ENCODE measurements at places on chromosomes 6 and 20. TPM values are rescaled to one million over a fixed set of nuclear protein-coding genes. Genes with fewer than 3 reads are reported as not detected.

CFB gene
- total RNA-seq: 56.7 TPM

FRS3 gene
- 5.4 TPM for total RNA-seq

DNA sequence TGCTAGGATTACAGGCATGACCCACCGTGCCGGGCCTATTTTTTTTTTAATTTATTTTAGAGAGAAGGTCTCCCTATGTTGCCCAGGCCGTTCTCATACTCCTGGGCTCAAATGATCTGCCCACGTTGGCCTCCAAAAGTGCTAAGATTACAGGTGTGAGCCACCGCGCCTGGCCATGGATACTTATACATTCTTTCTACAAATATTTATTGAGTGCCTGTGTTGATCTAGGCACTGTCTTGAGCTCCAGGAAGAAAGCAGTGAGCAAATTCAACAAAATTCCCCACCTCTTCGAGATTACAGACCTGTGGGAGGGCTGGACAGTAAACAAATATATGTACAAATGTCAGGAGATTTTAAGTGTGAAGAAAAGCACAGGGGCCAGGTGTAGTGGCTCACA lies 37.9 kb downstream of the MGME1 start:
- DNase-seq: no peak

DNA sequence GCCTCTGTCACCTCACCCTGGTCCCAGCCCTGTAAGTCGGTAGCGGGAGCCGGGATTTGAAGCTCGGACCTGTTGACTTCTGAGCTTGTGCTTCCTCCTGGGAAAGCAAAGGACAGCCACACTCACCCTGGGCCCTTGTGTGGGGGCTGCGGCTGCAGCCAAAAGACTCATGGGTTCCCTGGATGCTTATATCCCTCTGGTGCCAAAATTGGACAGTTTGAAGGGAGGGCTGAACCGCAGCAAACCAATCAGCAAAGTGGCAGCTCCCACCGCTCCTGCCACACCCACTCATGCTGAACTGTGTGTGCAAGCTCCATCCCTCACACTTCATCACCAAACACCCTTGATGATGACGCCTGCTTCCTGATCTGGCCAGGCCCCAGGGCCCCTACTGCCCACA lies 3.9 kb upstream of the CCN5 start:
- DNase-seq: no peak

GRCh38 chr6:124560873-124561567 lies 401.2 kb upstream of the RNF217 start:
- no peak for DNase-seq

DNA sequence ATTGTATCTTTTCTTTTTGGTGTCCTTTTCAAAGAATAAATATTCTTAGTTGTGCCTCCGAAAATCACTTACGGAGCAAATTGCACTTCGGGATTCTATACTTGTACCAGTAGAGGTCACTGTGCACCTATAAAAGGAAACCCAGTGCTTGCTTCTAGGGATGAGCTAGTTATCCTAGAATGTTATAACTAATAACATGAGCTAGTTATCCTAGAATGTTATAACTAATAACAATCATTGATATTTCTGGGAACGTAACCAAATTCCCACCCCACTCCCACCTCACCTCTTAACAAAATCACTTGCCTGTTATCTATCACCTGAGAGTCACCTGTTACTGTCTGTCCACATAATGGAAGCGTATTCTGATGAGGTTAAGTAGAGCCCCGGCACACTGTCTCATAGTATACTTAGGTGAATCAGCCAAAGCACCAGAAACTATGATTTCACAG lies 126.9 kb upstream of the TIAM2 start:
- DNase-seq: no peak

SIRPA gene
- 41.4 TPM for total RNA-seq

GRCh38 chr6:113495521-113495920 lies 361.6 kb upstream of the MARCKS start:
- DNase-seq: no peak

ZBTB22 gene
- 21.3 TPM for total RNA-seq

- no peak for DNase-seq
Observed at GRCh38 chr6:147624946-147625515, 116.5 kb downstream of the SAMD5 start.

PAK1IP1 gene
- total RNA-seq: 9.2 TPM

ULBP3 gene
- total RNA-seq: 0.75 TPM

GRCh38 chr20:38985603-38986170 lies 23.5 kb downstream of the DHX35 start:
- no peak for DNase-seq

GRCh38 chr6:159163901-159164370 lies 5.3 kb upstream of the FNDC1 start:
- DNase-seq: no peak

GRCh38 chr20:59010321-59010994 lies 3.4 kb upstream of the CTSZ start:
- peak; percentile 36 for DNase-seq

DNA sequence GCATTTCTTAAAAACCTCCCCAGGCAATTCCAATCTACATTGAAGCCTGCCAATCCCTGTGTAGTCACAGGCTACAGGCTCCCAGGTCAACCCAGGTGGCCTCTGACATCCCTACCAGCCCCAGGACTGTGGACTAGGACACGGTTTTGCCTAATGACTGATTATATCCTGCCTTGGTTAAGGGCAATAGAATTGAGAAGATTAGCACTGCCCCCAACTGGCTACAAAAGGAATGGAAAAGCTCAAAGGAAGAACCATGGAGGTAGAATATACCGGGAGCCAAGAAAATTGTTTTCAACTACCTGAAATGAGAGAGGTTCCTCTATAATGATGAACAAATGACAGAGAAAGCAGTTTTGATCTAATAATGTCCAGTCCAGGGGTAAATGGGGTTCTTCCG lies 421.1 kb upstream of the AGPAT4 start:
- no peak for DNase-seq

GRCh38 chr6:112331306-112331705 lies 15.8 kb upstream of the RFPL4B start:
- DNase-seq: no peak

ERVFRD-1 gene
- 0.12 TPM for total RNA-seq

- no peak for DNase-seq
Observed at GRCh38 chr6:155024391-155025027, 29.4 kb downstream of the TIAM2 start.

DNA sequence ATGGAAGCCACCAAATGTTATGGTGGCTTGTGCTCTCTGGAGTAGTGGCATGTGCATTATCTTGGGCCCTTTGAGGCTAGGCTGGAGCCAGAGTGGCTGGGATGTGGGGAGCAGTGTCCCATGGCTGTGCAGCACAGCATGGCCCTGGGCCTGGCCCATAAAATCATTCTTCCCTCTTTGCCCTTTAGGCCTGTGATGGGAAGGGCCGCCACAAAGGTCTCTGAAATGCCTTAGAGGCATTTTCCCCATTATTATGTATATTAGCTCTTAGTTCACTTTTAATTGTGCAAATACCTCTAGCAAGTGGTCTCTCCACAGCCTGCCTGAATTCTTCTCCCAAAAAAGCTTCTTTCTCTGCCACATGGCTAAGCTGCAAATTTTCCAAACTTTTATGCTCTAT lies 297.3 kb upstream of the IRAK1BP1 start:
- no peak for DNase-seq

DNA sequence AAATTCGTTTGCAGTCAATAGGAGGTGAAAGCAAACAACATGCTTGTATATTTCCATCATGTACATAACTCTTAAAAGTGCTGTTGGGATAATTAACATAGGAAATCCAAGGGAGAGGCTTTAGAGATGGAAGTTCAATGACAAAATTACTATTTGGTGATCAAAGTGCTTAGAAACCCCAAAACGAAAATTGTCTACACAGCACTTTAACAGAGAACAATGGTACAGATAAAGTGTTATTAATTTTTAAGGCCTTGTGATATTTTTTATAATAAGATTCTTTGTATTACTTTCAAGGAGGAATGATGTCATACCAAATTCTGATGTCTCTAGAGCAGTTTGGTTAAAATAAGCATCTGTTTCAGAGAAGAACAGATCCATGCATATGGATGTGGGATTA lies 406.3 kb downstream of the EPHA7 start:
- no peak for DNase-seq

GRCh38 chr20:60553095-60553494 lies 594.9 kb downstream of the CDH26 start:
- no peak for DNase-seq

PDYN gene
- not detected for total RNA-seq

LAMA5 gene
- 361 TPM for total RNA-seq

TSBP1 gene
- total RNA-seq: not detected

GRCh38 chr6:116364321-116364720 lies 6.4 kb upstream of the DSE start:
- no peak for DNase-seq

GRCh38 chr6:101400326-101401135 lies 7.0 kb downstream of the GRIK2 start:
- DNase-seq: no peak

UST gene
- total RNA-seq: 21.5 TPM

- peak; percentile 69 for DNase-seq
Observed at GRCh38 chr6:146582857-146583256, 15.9 kb upstream of the ADGB start.

DNA sequence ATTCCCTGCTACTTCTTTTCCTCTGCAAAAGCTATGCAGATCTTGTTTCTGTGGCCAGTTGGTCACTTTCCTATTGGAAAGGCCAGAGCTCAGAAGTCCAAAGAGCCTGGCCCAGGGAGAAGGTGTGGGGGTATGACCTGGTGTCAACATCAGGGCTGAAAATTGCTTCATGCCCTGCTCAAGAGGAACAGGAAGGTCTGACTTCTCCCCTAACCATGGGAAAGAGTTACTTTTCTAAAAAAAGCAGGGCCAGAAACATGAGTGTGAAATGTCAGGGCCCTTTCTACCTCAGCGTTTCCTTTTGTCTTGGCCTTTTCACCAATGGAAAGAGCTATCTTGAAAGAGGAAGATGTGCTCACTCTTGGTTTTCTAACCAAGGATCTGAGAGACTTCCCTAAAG lies 117.4 kb downstream of the MAFB start:
- DNase-seq: no peak

DNA sequence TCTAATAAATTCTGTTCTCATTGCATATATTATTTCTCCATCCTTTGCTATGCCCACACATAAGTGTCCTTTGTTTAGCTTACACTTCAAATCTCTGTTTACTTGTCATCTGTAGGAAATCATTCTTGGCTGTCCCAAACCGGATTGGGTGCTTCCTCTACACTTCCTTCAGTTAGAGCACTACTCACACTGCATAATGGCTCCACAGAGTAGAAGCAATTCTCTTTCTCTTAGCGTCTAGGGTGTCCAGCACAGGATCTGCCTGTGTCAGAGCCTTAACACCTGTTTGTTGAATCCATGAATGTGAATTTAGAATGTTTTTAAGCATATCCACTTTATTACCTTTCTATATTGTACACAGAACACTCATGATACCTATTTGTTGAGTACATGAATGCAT lies 87.0 kb upstream of the BMP2 start:
- DNase-seq: no peak

DNA sequence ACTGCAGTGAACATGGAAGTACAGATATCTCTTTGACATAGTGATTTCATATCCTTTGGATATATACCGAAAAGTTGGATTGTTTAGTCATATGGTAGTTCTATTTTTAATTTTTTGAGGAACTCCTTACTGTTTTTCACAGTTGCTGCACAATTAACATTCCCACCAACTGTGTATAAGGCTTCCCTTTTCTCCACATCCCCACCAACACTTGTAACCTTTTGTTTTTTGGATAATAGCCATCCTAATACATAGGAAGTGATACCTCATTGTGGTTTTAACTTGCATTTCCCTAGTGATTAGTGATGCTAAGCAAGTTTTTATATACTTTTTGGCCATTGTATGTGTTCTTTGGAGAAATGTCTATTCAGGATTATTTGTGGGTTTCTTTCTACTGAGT lies 45.1 kb upstream of the TENT5A start:
- no peak for DNase-seq

- DNase-seq: no peak
Observed at GRCh38 chr6:82030761-82031503, 216.6 kb downstream of the IBTK start.

DNA sequence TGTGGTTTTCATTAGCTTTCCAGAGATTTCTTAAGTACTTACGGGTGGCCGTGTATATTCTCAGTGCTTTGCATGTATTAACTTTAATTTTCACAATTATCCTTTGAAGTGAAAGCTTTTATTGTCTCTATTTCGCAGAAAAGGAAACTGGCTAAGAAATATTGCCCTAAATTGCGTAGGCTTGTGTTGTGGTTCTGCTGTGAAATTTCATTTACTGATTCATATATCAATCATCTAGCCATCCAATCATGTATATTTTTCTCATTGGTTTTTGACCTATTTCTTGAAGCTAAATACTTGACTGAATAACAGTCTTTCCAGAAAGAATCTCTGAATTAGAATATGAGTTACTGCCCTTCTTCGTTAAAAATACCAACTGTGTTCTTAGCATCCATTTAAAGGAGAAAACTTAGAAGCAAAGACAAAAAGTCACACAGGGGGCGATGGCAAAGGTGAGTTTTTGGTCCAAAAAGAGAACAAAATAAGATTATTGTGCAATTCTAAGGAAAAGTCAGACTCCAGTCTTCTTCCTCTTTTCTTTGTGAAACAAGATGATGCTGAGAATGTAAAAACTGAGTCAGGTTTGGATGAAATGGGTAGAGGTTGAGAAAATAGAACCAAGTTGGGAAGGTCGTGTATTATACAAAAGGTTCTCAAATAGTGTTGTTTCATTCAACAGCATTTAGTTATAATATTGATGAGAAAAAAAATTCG lies 1.4 kb downstream of the CYB5R4 start:
- DNase-seq: no peak

DNA sequence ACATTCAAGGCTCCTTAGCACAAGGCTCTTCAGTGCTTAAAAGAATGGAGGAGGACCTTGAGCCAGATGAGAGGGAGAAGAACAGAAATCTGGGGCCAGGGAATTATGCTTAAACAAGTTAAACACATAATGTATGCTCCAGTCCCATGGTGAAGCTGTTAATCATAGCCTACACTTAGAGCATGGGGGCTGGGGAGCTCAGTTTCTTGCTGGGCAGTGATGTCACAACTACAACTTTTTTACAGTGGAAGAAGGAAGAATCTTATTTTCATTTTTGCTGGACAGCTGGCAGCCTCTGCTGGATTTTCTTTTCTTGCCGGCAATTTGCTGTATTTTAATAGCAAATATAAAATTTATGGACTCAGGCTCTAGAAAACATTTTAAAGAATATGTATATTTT lies 432.5 kb downstream of the CD109 start:
- DNase-seq: no peak

DNA sequence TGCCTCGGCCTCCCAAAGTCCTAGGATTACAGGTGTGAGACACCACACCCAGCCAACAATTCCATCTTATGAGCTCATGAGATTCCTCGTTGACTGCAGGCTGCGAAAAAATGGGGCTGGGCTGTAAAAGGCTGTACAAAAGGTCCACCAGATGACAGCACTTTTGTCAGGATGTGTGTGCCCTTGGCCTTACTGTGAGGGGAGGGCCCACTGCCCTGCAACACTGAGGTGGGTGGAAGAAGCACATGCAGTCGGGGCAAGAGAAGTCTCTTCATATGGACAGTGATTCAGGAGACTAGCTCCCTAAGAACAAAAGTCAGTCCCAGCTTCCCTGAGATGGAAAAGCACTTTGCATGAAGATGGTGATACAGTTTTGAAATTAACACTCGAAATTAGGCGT lies 50.5 kb downstream of the KCTD20 start:
- DNase-seq: no peak

GPR6 gene
- not detected for total RNA-seq

GRCh38 chr20:33567949-33568348 lies 78.1 kb downstream of the CBFA2T2 start:
- no peak for DNase-seq

CABLES2 gene
- total RNA-seq: 3.0 TPM

- DNase-seq: no peak
Observed at GRCh38 chr6:89471287-89471867, 38.4 kb downstream of the ANKRD6 start.
